ENCODE measurements at places on chromosomes 3 and 15.

DNA sequence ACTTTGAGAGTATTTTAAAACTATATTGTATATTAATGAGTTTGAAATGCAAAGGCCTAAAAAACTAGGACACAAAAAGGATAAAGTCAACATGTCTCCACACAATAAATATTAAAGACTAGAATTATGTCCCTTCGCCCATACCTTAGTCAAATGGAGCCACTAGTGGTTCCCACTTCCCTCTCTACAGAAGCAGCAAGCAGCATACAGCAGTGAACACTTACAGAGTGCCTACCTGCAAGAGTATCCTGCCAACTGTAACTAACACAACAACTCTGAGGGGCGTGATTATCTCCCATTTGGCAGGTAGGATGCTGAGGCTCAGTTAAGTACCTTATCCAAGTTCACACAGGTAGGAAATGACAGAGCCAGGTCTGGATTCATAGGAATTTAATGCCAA lies 17.2 kb downstream of the DYNC1LI1 start:
- DNase-seq = no peak

GRCh38 chr15:82812994-82813393 lies 3.6 kb downstream of the WHAMM start:
- DNase-seq = no peak

DNA sequence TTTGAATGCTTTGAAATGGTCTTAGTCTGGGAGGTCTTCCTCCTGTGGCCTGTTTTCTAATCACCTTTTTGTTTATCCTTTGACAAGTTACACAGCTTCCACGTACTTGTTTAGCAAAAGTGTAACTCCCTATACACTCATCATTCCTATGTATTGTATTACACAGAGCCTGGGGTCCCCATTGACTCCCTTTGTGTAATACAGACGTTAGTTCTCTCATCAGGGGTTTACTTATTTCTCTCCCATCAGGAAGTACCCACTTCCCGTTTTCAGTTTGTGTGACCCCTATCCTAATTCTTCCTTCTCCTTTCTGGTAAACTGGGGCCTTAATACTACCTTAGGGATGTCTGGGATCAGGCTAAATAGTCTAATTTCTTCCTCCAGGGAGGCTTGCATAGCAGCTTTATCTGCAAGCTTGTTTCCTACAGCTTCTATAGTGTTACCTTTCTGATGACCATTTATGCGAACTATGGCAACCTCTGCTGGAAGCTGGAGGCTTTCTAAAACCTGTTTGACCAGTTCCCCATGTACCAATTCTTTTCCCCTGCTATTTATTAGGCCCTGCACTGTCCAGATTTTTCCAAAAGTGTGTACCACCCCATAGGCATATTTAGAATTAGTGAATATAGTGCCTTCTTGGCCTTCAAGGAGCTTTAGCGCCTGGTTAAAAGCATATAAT lies 22.4 kb downstream of the ARL8B start:
- DNase-seq = no peak

DNA sequence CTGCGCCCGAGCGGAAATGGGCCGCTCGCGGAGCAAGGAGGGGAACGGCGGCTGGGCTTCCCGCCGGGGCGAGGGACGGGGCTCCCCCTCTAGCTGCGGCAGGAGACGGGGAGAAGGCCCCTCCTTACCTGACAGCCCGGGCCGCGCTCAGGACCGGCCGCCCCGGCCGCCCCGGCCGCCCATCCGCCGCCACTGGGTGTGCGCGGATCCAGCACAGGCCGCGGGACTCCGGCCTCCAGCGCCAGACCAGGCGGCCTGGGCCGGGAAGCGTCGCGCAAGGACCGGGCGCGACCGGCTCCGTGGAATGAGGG lies 296 bp downstream of the TPRA1 start:
- DNase-seq = no peak

DNA sequence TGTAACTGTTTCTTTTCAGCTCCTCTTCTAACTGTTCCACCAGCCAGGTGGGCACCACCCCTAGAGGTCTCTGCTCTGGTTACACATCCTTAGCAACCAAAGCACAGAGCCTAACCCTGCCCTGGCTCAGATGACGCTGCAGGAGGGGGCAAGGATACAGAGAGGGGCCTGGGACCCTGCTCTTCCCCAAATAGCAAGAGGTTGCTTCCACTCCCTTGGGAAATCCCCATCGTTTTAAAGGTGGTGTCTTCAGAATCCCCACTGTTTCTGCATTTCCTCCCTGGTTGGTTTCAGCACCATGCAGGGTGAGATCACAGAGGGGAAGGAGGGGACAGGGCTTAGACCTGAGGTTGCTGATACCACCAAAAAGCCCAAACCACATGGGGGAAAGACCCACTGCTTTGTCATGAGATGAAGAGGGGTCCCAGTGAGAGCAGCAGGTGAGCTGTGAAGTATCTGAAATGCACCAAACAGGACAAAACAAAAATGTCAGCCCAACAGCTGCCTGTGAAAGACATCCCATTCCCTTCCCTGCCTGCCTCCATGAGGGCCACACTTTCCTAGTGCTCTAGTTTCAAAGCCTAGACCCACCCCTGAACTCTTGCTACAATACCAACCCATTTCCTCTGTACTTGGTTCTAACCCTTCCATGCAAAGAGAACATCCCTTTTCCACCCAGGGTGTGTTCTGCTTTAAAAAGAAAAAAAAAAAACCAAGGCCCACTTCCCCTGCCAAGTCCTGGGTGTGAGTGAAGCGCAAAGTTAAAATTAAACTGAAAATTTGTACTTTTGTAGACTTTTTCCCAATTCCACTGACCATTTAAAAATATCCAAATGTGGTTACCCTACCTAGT lies 29.0 kb downstream of the ANP32A start:
- DNase-seq = no peak

DNA sequence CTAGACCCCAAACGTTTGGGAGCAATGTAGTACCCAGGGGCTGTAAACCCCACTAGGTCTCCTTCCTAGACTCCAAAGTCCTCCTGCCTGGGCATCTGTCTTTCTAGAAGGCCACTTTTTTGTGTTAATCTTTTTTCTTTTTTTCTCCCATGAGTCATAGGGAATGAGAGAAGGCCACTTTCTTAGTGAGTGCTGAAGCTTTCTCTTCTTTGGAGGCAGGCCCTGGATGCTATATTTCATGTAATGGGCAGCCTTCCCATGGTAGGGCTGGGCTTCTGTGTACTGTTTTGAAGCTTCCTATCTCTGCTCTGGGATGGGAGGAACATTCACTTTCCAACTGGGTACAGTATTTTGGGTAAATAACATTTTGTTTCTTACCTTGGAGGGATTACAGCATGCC lies 15.2 kb upstream of the RTP2 start:
- no peak for DNase-seq

DNA sequence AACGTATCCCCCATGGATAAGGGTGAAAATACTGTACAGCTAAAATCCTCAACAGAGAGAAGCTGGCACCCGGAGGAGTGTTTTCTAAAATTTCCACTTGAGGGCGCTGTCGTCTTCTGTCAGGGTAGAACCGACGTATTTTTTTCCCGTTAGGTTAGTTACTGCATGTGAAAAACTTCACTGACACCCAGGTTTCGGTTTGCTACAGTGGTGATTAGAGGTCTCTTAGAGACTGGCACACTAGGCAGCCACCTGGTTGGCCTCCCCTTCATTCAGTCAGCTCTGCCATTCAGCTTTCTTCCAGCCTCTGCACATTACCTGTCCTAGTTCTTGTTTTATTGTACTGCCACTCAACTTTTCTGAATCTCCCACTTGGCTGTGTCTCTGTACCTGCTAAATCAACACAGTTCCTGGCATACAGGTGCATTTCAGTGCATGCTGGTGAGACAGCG lies 18.4 kb downstream of the CCK start:
- no peak for DNase-seq

DNA sequence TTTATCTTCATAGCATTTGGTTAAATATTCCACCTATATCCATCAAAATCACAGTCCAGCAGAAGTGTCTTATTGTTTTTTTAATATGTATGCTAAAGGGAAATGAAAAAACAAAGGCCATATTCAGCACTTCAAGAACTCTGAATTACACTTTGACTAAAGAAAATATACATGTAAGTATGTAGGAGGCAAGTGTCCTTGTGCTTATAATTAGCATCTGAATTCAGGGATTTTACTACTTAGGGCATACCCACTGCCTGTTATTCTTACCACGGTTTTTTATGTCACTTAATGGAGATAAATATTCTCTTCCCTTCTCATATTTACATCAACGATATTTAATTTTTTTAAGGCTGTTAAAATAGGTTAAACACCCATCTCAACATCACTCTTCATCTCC lies 117.3 kb downstream of the TBC1D5 start:
- no peak for DNase-seq

- DNase-seq = no peak
These were observed 566.0 kb downstream of the GBE1 start for GRCh38 chr3:81195478-81195877.

DNA sequence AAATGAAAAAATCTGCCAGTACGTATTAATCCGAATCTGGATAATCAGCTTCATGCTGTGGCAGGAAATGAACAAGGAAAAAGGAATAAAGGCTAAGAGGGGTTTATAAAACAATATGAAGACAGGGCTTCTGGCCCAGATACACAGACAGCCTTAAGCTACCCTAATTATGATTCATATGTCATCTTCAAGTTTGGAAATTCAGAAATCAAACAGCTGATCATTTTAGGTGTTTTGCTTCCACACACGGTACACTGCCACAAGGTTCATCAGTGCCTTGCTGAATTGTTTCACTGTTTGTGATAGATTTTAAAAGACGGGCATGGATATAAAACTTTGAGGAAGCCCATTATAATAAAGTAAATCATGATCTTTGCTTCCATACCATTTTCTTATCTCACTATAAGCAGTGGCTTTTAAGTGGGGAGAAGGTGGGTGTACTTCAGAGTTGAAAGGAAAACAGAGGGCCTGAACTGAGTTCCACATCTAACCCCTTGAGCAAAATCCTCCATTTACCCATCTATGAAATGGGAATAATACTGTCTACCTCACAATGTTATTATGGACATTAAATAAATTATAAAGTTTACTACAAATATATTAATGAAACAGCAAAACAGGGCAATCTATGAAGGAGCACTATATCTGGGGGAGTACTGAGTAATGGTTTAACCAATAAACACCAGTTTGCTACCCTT lies 15.7 kb downstream of the GTPBP8 start:
- no peak for DNase-seq

- DNase-seq = no peak
These were observed 40.1 kb downstream of the SGO1 start for GRCh38 chr3:20145874-20146273.

DNA sequence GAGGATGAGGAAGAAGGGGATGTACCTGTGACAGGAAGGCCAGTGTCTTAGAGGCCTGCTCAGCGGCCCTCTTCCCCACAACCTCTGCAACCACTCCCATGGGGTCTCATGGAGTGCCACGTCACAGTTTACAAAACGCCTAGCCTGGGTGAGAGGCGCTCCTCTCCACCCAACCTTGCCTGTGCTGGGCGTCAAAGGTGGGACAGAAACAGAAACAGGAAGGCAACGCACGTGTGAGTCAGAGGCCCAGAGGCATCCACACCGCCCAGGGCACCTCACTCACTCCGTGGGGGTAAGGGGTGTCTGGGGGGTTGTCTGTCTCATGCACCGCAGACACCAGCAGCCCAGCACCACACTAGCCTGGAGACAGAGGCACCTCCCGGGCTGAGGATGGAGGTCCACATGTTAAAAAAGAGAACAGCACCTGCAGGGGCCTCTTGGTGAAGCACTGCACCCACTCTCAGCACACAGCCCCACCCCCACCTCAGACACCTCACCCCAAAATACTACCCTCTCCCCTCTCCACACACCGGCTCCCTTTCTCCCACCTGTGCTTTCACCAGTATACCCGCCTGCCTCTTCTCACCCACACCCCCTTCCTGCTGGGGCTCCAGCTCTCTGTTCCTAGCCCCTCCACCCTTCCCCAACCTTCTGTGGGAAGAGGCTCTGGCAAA lies 4.7 kb upstream of the CALML4 start:
- no peak for DNase-seq

GRCh38 chr3:152964911-152965609 lies 130.1 kb downstream of the P2RY1 start:
- DNase-seq = no peak

- DNase-seq = no peak
These were observed 20.2 kb upstream of the GCNT3 start for GRCh38 chr15:59591356-59591755.

- DNase-seq = no peak
These were observed 41.3 kb upstream of the TRIM42 start for GRCh38 chr3:140636406-140637138.

DNA sequence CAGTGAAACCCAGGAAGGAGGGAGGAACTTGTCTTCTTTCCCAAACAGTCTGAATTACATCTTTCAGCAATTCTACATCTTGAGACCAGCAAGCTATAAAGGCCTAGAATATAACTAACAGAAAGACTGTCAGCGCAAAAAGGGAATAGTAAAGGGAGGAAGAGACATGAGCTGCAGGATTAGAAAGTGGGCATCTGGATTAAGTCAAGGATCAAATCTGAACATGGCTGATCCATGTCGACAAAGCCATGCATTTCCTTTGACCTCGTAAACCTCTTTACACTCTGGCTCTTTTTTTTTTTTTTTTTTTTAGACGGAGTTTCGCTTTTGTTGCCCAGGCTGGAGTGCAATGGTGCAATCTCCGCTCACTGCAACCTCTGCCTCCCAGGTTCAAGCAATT lies 35.4 kb upstream of the KCNMB3 start:
- no peak for DNase-seq

- no peak for DNase-seq
These were observed 116.9 kb upstream of the EIF1B start for GRCh38 chr3:40192628-40193027.

GRCh38 chr3:128098234-128098633 lies 25.4 kb downstream of the RUVBL1 start:
- no peak for DNase-seq

DNA sequence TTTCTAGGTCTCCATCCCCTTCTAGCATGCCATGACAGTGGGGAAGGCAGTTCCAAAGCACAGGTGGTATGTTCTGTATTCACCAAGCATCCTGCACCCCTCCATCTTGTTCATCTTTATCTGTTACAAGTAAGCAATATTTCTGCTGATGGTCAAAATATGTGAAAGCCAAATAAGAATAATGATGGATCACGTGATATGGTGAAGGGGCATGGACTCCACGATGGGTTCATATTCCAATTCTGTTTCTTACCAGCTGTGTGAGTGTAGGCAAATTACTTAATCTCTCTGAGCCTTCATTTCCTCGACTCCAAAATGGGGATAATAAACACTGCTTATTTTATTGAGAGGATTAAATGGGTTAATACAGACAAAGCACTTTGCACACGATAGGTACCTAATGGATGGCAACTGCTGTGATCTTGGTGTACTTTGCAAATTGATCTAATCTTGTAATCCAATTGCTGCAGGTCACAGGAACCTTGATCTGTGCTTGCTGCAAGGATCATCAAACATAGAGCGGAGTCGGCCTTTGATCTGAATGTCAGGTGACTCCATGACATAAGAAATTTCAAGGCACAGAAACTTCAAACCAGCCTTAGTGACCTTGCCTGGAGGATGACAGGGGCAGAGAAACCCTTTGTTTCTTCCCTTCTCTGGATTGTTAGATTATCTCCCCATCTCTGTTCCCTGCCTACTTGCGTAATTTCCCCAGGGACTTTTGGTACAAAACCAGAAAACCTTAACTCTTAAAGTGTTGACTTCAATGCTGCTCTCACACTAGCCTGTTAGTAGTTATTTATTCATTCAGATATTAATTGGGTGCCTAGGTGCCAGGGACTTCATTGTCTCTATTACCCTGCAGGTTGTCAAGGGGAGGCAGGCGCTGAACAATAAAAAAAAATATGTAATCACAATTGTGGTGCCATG lies 25.8 kb downstream of the SIAH2 start:
- DNase-seq = no peak
